Posterior cingulate gyrus (tissue), 11 donors: ENCODE measurements at places on chromosomes 2 and 18.

DNA sequence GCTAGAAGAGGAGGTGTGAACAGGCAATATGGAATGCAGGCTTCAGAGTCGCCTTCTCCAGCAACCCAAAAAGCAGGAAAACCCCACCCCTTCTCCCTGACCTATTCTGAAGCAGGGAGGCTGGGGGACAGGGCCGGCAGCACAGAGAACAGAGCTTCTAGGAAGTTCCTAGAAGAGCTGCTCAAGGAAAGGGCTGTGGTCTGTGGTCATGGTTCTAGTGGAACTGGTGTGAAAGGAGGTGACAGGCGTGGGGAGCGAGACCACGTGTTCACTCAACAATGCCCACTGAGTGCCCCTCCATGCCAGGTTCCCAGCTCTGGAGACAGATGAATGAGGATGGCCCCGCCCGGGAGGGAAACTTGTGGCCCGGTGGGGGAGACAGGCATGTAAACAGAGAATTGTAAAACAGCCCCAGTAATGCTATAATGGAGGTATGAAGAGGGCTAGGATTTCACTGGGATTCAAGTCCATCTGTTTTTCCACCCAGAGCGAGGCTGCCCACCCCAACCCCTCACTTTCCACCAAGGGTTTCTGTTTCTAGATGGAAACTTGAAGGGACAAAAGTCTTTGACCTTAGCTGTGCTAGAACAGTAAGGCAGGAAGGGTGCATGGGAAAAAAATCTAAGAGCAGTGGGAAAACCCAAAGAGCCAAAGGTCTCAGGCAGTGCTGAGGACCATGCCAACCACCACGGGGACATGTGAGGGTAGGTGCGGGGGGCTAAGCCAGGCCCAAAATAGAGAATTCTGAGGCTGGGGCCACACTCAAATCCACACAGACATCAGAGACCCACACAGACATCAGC lies 71.8 kb downstream of the TNS1 start:
- no peak for DNase-seq

GRCh38 chr18:26317398-26317797 lies 91.2 kb downstream of the TAF4B start:
- no peak for DNase-seq

DNA sequence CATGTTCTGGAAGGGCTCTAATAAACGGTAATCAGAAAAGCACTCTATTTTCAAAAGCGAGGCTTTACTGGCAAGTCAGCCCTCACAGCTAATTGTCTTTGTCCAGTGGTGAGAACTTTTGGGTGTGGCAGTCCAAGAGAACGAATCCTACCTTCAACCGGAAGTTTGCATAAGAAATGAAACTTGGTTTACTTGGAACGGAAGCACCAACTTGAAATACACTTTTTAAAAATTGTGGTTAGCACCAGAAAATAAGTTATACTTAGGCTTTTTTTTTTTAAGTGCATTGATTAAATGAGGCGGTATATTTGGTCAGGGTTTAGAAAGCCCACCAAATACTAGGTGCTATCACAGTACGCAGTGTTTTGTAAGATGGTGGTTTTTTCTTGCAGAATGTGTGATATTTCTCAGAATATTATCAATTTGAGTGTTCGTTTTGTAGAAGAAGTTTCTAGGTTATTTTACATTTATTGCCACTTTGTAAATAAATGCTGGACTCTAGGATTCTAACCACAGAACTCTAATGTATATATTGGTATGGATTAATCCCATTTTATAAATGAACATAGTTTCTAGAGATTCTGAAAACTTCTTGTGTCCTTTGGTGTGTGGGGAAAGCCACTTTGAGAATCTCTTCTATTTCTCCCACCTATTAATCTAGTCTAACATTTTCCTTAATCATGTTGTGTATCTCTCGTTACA lies 1.2 kb downstream of the MYL12A start:
- DNase-seq = no peak

DNA sequence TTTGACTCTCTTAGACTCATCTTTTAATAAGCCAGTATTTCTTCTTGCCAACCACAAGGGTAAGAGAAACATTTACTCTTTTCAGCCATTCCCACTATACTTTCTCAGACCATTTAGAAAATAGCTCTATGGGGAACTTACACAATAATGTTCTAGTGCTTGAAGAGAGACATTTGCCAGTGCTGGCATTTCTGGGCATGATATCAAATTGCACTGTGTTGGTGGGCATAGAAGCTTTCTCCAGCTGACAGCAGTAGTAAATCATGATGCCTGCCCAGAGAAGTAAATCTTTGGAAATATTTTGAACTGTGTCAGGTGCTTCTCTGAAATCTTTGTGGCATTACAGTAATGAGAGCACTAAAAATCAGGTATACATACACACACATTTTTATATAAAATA lies 346.6 kb downstream of the CBLN2 start:
- no peak for DNase-seq

- DNase-seq = no peak
Observed at GRCh38 chr18:28109781-28110560, 67.0 kb downstream of the CDH2 start.

DNA sequence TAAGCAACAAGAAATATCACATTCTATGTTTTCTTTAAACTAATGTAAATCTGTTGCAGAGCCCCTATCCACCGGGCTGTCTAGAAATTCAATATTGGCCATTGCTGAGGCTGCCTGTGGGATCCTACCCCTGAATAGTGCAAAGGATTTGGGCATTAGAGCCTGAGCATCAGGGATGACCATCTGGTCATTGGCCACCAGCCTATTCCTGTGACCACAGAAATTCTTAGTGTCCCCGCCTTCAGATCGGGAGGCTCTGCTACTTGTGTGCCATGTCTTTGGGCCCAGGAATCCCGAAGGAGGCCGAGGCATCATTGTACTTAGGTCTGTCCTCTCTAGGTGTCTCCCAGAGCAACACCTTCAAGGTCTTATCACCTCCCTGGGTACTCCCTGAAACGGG lies 73.8 kb downstream of the HRH4 start:
- no peak for DNase-seq

DNA sequence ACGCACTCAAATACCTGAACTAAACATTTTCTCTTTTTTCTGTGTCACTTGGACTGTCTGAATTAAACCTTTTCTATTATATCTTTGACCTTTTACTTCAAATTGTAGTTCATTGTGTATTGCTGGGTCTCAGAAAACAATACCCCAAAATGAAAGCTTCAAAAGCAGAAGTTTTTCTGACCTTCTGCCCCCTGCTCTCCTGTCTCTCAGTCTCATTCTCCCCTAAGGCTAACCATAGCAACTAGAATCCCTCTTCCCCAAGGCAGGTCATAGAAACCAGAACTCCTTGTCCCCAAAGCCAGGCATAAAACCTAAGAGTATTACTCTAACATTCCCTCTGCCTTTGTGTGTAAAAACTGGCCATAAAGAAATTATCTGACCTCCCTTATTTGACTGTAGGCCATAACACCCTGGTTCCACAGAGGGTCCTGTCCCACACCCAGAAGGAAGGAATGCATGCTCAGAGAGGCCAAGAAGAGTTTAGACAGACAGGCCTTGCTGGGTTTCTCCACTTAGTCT lies 93.5 kb upstream of the B3GNT2 start:
- DNase-seq = no peak

- no peak for DNase-seq
Observed at GRCh38 chr18:48887905-48888772, 62.6 kb downstream of the SMAD7 start.

- no peak for DNase-seq
Observed at GRCh38 chr2:168244318-168244717, 3.1 kb downstream of the STK39 start.

- DNase-seq = no peak
Observed at GRCh38 chr2:233233618-233234230, 17.7 kb upstream of the ATG16L1 start.

DNA sequence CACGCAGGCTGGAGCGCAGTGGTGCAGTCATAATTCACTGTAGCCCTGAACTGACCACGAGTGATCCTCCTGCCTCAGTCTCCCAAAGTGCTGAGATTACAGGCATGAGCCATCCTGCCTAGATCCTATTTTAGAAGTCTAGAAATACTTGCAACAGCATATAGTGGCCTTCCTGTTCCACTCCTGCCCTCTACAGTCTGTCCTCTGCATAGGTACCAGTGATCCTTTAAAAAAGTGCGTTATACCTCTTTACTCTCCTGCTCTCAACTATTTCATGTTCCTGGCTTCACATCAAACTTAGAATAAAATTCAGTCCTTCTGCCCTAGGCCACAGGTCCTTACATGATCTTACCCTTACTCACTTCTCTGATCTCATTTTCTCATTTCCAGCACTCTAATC lies 6.0 kb downstream of the COMMD1 start:
- DNase-seq = no peak

GRCh38 chr2:69770193-69770702 lies 28.3 kb downstream of the ANXA4 start:
- DNase-seq = no peak

DNA sequence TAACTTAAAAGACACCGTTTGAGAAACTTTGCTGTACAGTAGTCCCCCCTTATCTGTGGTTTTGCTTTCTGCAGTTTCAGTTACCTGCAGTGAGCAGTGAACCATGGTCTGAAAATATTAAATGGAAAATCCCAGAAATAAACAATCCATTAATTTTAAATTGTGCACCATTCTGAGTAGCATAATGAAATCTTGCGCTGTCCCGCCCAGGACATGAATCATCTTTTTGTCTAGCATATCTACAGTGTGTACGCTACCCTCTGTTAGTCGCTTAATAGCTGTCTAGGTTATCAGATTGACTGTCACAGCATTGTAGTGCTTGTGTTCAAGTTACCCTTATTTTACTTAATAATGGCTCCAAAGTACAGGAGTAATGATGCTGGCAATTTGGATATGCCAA lies 6.1 kb downstream of the ARPC2 start:
- no peak for DNase-seq

DNA sequence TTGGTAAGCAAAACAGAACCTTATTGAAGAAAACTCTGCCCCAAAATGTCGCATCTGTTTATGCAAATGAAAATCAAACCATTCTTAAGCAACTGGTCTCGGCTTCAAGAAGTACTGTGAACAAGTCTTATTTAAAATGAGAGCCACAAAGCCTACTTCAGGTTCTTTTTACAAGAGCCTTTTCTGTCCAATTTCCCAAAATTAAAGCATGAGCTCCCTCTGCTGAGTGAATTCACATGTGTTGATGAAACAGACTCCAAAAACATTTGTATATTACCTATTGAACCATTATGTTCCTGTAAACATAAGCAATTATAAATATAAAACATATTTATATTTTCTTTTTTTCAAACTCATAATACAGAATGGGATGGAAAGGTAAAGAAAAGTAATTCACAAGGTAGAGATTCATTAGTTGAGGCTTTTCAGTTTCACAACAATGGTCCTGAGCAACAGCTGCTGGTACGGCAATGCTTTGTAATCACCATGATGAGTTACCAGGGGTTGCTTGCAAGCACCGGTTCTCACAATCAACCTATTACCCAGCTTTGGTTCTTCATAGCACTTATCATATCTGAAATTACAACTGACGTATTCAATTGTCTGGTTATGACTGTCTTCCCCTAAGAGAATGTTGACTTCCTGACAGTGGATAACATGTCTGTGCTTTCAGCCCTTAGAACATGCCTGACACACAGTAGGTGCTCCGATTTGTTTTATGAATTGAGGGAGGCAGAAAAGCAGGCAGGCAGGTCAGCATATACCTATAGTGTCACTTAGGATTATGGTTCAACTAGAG lies 108.4 kb upstream of the BZW1 start:
- no peak for DNase-seq

GRCh38 chr2:15145046-15145817 lies 415.9 kb downstream of the NBAS start:
- DNase-seq = no peak

DNA sequence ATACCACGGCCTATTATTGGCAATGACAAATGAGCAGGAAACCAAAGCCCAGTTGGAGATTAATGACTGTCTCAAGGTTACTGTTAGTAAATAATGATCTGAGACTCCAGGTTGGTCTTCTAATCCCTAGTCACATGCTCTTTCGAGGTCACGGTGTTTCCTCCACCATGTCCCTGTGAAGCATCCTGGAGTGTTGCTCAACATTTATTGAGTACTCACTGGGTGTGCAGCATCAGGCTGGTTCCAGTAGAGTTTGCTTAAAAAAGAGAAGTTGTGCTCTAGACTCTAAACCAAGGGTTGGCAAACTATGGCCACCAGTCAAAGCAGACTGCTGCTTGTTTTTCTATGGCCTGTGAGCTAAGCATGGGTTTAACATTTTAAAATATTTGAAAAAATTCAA lies 263.8 kb upstream of the ATP5MC3 start:
- no peak for DNase-seq

GRCh38 chr2:43854671-43855070 lies 15.9 kb downstream of the ABCG8 start:
- DNase-seq = no peak

DNA sequence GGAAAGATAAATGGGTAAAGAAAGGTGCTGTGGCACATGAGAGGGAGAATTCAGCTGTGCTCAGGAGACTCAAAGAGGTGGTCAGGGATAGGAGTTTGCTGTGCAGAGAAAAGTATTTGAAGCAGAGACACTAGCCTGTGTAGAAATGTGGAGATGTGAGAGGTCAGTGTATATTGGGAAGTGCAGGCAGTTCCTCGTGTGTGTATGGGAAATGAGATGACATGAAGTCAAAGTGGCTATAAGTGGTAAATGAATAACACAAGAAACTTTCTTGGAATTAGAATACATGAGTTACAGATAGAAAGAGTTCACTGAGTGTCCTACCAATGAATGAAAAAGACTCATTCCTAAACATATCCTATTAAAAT lies 11.6 kb downstream of the MAP3K20 start:
- no peak for DNase-seq

GRCh38 chr2:85724731-85725181 lies 29.0 kb upstream of the ATOH8 start:
- no peak for DNase-seq

DNA sequence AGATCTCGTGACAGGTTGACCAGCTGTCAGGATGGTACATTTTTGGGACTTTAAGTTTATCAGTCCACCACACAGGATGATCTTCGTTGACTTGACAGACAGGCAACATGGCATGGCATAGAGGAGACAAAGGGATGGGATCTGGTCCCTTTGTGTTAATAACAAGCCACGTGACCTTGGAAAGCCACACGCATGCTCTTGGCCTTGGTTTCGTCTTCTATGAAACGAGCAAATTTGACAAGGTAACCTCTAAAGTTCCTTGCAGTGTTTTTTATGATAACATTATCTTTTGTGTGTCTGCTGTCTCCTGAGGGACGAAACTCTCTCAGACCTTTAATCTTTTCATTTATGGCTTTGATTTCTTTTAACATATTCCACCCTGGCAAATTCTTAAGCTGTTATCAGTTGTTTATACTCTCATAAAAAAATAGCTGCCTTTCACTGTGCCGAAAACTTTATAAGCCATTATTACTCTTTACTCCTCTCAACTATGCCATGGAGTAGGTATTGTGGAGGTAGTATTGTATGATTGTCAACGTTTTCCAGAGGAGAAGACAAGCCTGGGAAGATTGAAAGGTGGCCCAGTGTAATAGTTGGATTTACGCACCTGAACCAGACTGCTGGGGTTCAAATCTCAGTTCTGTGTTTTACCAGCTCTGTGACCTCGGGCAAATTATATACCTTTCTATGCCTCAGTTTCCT lies 81.3 kb downstream of the MYOM1 start:
- DNase-seq = no peak
